Endothelial cell (in vitro differentiated cells): ENCODE measurements at places on chromosomes 1 and 21. TPM values are rescaled to one million over a fixed set of nuclear protein-coding genes. Genes with fewer than 3 reads are reported as not detected.

- no peaks in the 10 kb centered on the region for H3K4me1 ChIP-seq
- H3K4me3 ChIP-seq: no peak overlapping the region
- peaks cover 5% of the 10 kb centered on the region for H3K27me3 ChIP-seq
- no peak for DNase-seq
- H3K36me3 ChIP-seq: peaks cover 6% of the 10 kb centered on the region
- H3K27ac ChIP-seq: no peak overlapping the region
Measured at GRCh38 chr1:4010814-4011605, 110.9 kb upstream of the C1orf174 start.

- no peaks in the 10 kb centered on the region for H3K27me3 ChIP-seq
- no peak for DNase-seq
- no peaks in the 10 kb centered on the region for H3K36me3 ChIP-seq
Measured at GRCh38 chr1:77925518-77925917, 37.1 kb downstream of the NEXN start.

GRCh38 chr1:97834899-97835298 lies 85.9 kb downstream of the DPYD start:
- DNase-seq: no peak
- H3K4me3 ChIP-seq: no peak overlapping the region
- no peak overlapping the region for H3K27ac ChIP-seq
- no peaks in the 10 kb centered on the region for H3K27me3 ChIP-seq
- H3K36me3 ChIP-seq: no peaks in the 10 kb centered on the region

DNA sequence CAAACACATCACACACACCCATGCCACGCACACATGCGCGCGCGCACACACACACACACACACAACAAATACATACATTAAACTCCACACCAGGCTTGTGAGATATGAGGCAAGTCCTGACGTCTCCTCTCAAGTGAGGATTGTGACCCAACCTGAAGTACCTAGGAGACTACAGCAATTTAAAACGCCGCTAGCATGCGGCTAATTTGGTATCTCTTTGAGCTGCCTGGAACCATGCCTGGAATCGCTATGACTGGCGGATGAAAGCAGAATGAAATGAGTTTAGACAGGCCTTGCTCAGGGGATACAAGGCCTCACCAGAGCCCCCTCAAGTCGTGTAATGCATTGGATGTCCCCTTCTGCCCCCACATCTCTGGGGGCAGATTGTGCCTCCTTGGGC lies 1.6 kb upstream of the RAB7B start:
- no peak overlapping the region for H3K4me3 ChIP-seq
- H3K36me3 ChIP-seq: no peaks in the 10 kb centered on the region
- no peak for DNase-seq
- H3K27ac ChIP-seq: no peak overlapping the region
- peaks cover 3% of the 10 kb centered on the region for H3K4me1 ChIP-seq
- peaks cover 7% of the 10 kb centered on the region for H3K27me3 ChIP-seq

DNA sequence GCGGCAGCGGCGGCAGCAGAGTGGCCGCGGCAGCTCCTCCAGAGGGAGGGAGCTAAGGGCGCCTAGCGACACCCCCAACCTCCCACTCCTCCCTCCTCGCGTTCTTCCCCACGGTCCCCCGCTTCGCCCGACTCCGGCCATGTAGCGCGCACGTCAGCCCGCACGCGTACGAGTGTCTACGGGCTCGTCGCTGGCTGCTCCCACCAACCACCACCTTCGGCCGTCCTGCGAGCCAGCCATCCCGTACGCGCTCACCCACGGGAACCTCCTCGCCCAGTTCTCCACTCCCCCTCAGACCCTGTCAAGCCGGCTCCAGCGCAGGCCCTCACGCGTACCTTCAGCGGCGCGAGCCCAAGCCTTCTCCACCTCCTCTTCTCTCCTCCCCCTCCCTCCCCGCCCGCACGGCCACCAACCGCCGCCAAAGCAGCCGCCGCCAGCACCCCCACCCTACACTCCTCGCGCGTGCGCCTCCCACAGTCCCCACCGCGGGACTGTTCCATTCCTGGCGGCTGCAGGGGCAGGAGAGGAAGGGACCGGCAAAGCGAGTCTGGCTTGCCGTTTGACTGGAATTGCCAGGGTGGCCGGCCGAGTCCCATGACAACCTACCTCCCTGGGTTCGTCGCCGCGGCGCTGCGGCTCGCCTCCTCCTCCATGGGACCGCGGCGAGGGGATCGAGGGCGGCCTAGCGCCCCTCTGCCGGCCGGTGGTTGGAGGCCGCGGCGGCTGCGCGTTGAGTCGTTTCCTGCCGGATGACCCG lies at the start of gene YY1AP1:
YY1AP1 (minus strand) TSS at position 451 of the 757 bp plus-strand sequence. CDS start 8,338 bp downstream, outside the sequence.
- H3K27me3 ChIP-seq: peaks cover 8% of the 10 kb centered on the region
- H3K4me3 ChIP-seq: peak within 1 kb of the TSS; percentile 97
- peaks cover 29% of the 10 kb centered on the region for H3K4me1 ChIP-seq

DNA sequence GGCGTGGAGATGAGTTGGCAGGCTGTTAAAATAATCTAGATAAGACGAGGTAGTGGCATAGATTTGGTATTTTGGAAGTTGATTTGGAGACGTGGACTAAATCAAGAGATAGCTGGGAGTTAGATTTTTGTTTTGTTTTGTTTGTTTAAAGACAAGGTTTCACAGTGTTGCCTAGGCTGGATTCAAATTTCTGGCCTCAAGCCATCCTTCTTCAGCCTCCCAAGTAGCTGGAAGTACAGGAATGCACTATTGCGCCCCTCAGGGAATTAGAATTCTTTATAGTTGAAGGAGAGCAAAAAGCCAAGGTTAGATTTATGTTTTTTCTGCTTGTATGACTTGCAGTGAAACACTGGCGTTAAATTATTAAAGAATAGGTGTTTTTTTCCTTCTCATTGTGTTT lies 22.3 kb upstream of the SNRPE start:
- H3K4me1 ChIP-seq: no peaks in the 10 kb centered on the region
- no peak overlapping the region for H3K27ac ChIP-seq
- peak overlapping the region; percentile 17 for H3K4me3 ChIP-seq
- H3K36me3 ChIP-seq: peaks cover 48% of the 10 kb centered on the region
- H3K27me3 ChIP-seq: no peaks in the 10 kb centered on the region

- no peak for DNase-seq
- peaks cover 9% of the 10 kb centered on the region for H3K4me1 ChIP-seq
- H3K36me3 ChIP-seq: no peaks in the 10 kb centered on the region
- H3K27ac ChIP-seq: peak overlapping the region; percentile 33
- H3K27me3 ChIP-seq: peaks cover 4% of the 10 kb centered on the region
Measured at GRCh38 chr1:19656134-19656779, 8.4 kb upstream of the HTR6 start.

DNA sequence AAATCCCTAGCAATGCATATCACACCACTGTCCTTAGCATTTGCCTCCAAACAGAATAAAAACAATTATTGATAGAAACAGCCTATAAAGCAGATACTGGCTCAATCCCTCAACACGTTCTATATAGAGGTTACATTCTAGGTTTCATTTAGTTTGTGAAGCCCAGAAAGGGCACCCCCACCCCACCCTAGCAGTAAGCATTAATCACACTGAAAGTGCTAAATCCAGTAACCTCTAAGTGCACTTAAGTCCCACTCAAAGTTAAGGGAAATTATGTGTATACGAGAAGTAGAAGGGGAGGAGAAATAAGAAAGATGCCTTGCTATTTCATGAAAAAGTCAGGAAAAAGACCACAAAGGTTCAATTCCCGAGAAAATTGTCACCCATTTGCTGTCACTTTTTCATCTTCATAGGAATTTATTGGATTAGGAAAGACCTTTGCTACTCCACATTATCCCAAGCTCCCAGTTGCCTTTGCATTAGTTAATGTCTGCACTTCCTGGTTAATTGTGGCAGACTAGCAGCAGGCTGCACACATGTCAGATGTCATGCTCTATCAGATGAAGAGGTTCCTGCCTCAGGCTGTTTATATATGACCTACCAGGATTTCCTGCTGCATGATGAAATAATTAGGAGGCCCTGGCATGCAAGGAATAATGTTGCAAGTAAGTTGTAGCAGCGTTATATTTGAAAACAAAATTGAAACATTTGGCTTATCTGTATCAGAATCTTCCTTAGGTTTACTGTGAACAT lies 54.5 kb upstream of the LHX8 start:
- H3K27ac ChIP-seq: no peak overlapping the region
- DNase-seq: no peak
- peaks cover 11% of the 10 kb centered on the region for H3K4me1 ChIP-seq
- no peaks in the 10 kb centered on the region for H3K36me3 ChIP-seq
- no peaks in the 10 kb centered on the region for H3K27me3 ChIP-seq
- H3K4me3 ChIP-seq: no peak overlapping the region

DNA sequence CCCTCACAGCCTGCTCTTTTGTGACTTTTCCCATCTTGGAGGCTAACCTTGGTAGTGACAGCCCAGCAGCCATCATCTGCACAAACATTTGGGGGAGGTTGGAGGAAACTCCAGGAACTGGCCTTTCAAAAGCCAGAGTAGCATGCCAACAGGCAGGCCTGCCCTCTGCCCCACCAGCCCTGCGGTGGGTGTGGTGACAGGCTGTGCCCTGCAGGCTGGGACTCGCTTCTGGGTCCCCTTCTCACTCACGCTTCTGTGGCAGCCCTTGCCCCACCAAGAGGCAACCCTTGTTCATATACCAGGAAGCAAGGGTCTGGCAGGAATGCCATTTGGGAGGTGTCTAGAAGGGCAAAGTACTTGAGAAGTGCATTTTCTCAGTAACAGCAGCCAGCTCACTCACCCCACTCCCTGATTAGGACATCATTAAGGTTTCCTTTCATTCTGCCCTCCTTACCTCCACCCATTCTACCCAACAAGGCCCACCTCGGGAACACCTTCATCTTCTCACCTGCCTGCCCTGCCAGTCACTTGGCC lies 20.8 kb upstream of the FAM3B start:
- H3K27me3 ChIP-seq: peaks cover 2% of the 10 kb centered on the region
- no peak for DNase-seq
- H3K27ac ChIP-seq: no peak overlapping the region
- H3K4me3 ChIP-seq: no peak overlapping the region
- no peaks in the 10 kb centered on the region for H3K36me3 ChIP-seq

- H3K36me3 ChIP-seq: no peaks in the 10 kb centered on the region
- no peak for DNase-seq
- no peaks in the 10 kb centered on the region for H3K27me3 ChIP-seq
- H3K4me1 ChIP-seq: peaks cover 8% of the 10 kb centered on the region
- H3K4me3 ChIP-seq: no peak overlapping the region
- no peak overlapping the region for H3K27ac ChIP-seq
Measured at GRCh38 chr1:200880212-200880611, 7.4 kb downstream of the GPR25 start.

DNA sequence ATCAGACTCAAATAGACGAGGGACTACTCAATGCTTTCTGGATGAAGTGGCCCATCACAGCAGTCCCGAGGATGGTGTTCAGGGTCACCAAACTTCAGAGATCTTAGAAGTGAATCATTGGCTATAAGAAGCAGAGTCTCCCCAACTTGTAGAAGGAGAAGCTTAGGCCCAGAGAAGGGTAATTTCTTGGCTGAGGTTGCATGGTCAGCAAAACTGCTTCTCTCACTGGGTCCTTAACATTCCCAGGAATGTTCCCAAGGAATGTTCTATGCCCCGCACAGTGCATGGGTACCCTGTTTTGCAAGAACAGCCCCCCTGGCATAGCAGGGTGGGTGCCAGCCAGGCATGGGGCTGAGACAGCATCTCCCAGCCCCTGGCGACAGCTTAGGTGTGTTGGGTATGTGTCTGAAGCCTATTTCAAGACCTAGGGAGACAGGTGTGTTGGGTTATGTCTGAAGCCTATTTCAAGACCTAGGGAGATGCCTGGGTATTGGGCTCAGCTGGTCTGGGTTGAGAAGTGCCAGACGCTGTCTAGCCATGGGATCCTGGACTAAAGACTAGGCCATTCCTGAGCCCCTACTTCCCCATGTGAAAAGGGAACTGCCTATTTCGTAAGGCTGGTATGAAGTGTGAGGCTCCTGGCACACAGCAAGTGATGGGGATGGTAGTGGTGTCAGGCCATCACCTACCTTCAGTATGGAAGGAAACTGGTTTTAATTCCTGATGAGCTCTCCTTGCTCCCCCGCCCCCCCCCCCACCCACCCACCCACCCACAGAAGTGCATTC lies 26.1 kb downstream of the PADI6 start:
- DNase-seq: no peak
- H3K27me3 ChIP-seq: peaks cover 2% of the 10 kb centered on the region
- no peak overlapping the region for H3K27ac ChIP-seq
- no peaks in the 10 kb centered on the region for H3K36me3 ChIP-seq

- no peaks in the 10 kb centered on the region for H3K27me3 ChIP-seq
- H3K4me1 ChIP-seq: no peaks in the 10 kb centered on the region
- H3K36me3 ChIP-seq: no peaks in the 10 kb centered on the region
- H3K4me3 ChIP-seq: no peak overlapping the region
- DNase-seq: no peak
Measured at GRCh38 chr1:55250399-55251075, 35.4 kb upstream of the USP24 start.

DNA sequence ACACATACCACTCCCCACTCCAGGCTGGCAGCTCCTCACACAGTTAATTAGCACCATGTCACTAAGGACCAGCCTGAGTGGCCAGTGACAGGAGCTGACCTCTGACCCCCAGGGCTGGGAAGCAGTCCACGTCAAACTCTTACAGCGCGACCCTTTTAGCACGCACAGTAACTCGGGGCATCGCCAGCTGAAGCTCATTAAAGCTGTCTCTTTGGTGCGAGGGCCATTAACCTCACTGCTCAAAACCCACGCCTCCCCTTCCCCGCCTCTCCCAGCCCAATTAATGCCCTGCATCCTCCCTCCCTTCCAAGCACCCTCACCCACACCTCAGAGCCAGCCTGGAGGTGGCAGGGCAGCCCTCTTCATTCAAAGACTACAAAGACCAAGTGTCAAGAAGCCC lies 31.7 kb downstream of the DMAP1 start:
- peaks cover 15% of the 10 kb centered on the region for H3K4me1 ChIP-seq
- H3K36me3 ChIP-seq: peaks cover 23% of the 10 kb centered on the region
- no peak for DNase-seq
- H3K27ac ChIP-seq: no peak overlapping the region
- no peak overlapping the region for H3K4me3 ChIP-seq

- H3K27ac ChIP-seq: no peak overlapping the region
- H3K27me3 ChIP-seq: peaks cover under 1% of the 10 kb centered on the region
- no peak for DNase-seq
- H3K36me3 ChIP-seq: no peaks in the 10 kb centered on the region
- H3K4me1 ChIP-seq: peaks cover 5% of the 10 kb centered on the region
Measured at GRCh38 chr1:160007577-160008200, 24.1 kb downstream of the PIGM start.

OR6K2 gene
- total RNA-seq: not detected

CELA3B gene
- not detected for total RNA-seq

TNFAIP8L2 gene
- total RNA-seq: 1.6 TPM
